ENCODE measurements at places on chromosomes 4 and X. TPM values are rescaled to one million over a fixed set of nuclear protein-coding genes. Genes with fewer than 3 reads are reported as not detected.
A peak's percentile ranks its signal among the peaks of the same experiment; 100 is the strongest.

GRCh38 chr4:11511321-11511720, 82.6 kb upstream of the HS3ST1 start:
- no peak for DNase-seq

DNA sequence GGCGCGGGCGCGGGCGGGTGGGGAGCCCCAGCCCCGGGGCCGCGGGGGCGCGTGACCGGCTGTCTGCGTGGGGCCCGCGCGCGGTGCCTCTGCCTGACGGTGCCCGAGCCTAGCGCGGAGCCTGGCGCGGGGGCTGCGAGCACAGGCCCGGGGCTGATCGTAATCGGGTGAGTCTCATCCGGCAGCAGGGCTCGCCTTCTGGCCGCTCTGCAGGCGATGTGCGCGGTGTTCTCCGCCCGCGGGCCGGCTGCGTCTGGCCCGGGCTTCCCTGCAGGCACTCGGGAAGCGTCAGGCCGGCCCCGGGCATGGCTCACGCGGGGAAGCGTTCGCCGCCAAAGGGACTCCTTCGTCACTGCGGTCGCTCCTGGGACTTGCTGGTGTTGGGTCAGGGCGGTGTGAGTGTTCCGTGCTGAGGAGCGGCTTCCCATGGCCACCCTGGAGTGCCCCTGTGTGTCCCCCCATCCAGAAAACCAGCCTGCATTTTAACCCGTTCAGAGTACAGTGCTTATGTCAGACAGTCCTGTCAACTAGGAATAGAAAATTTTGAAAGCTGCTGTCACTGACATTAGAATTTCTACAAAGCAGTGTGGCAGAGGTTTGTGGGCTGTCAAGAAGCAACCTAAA, 40.6 kb downstream of the FAM149A start:
- DNase-seq, result no peak

- no peak for DNase-seq
Measured at GRCh38 chrX:115650449-115650848, 89.5 kb downstream of the PLS3 start.

DNA sequence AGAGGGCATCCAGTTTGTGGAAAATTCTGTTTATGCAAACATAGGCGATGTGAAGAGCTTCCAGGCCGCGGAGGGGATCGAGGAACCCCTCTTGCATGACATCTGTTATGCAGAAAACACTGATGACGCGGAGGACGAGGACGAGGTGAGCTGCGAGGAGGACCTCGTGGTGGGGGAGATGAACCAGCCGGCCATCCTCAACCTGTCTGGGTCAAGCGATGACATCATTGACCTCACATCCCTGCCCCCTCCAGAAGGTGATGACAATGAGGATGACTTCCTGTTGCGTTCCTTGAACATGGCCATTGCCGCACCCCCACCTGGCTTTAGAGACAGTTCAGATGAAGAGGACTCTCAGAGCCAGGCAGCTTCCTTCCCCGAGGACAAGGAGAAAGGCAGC, 74.6 kb upstream of the PRPS2 start:
- DNase-seq, result no peak

- DNase-seq, result peak; percentile 1
Measured at GRCh38 chrX:108199691-108200090, 108.1 kb downstream of the ATG4A start.

DNA sequence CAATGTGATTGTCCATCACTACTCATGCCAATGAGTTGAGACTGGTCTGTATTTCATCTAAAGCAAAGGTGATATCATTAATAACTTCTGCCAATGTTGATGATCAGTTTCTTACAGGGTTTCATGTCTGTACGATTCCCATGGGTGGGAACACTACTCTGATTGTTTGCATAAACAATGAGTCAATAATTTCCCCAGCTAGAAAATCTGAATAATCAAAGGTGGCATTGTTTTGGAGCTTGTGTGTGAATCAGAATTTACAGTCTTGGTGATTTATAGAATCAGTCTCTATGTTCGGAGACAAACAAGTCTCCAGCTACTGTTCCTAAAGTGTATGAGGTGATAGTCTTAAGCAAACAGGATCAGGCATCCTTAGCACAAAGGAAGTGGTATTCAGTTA, 35.5 kb upstream of the PARM1 start:
- no peak for DNase-seq

DNA sequence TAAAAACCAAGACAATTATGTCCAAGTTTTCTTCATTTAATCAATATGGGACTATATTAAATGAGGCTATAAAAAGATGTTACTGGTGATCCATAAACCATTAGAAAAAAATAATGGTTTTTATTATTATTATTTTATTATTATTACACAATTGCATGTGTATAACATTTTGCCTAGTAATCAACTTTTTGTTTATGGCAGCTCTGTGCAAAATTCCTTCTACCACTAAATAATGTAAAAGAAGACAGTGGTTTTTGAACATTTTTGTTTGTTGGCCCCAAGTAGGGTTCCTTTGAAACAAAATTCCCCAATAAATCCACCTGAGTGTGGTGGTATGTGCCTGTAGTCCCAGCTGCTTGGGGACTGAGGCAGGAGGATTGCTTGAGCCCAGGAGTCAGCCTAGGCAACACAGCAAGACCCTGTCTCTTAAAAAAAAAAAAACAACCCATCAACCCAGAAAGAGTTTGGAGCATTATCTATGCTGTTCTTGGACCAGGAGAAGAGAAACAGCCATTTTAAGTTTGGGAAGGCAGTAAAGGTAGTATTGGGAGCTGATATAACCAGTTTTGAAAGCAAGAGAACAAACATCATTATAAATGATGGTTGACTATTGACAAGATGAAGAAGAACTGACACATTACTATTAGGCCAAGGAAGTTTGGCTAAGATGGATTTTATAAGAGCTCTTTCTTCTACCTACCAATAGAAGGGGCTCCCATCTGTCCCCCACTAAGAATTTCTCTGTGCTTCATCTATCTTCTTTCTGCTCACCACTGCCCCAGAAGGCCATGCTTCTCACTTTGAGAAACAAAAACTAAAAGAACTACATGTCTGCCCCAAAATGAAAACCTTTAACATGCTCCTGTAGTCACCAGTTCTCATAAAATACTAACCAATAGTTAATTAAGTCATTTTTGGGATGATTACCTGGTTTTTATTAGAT, 2.2 kb downstream of the TMEM156 start:
- DNase-seq, result no peak

Gene HPF1
- 22.7 TPM for total RNA-seq

Gene CC2D2A
- total RNA-seq, result 18.8 TPM

DNA sequence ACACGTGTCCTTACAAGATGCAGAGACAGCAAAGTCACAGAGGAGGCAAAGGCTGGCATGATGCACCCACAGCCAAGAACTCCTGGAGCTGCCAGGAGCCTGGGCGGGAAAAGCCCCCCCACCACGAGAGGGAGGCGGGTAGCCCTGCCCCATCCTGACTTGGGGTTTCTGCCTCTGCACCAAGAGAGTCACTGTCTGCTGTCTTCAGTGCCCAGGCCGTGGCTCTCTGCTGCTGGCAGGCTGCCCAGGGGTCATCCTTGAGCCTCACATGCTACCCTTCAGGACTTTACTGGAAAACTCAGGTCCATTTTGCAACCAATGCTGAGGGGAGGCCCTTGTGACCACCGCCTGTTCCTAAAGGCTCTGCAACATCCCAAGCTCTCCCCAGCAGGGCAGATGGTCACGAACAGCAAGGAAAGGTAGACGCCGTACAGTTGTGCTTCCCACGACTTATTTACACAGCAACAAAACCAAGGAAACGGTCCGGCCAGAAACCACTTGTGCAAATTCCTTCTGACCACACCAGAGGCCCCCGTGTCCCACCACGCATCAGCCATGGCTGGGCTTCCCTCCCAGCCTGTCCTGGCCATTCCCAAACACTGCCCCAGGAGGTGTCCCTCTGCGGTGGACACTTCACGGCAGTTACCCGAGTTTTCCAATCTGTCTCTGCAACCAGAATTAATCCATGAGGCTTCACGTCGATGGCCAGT, 56.9 kb downstream of the ACOX3 start:
- no peak for DNase-seq

DNA sequence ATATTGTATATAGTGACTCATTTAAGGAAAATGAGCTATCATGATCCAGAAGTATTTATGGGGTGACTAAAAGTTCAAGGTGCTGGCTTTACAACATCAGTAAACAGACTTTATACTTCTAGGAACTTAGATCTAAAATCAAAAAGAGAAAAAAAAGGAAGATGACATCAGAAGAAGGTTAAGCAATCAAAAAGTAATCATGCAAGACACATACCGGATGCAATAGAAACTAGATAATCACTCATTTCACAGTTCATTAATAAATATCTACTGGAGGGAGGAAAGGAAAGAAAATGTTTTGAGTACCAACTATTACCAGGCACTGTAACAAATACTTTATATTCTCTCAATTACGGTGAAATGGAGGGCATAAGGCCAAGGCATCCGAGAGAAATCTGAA, 276.4 kb downstream of the SPRY1 start:
- peak; percentile 7 for DNase-seq

DNA sequence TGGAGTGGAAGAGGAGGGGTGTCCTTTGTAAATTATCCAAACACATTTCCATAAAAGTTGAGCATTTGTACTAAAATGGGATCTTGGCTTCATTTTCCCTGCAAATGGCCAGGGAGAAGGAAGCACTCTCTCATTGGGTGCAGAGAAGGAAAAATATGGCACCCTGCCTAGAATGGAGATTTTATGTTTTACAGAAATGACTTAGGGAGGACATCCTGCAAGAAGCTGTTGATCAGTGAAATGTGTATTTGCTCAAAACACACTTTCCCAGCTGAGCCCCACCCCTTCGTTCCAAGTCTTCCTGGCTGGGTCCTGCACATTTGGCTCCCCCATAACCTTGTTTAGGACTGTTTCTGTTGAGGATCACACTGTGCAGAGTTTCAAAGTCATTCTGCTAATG, 213.5 kb upstream of the TAPT1 start:
- no peak for DNase-seq

Gene POLN
- total RNA-seq, result 1.4 TPM

Gene CYTL1
- not detected for total RNA-seq

DNA sequence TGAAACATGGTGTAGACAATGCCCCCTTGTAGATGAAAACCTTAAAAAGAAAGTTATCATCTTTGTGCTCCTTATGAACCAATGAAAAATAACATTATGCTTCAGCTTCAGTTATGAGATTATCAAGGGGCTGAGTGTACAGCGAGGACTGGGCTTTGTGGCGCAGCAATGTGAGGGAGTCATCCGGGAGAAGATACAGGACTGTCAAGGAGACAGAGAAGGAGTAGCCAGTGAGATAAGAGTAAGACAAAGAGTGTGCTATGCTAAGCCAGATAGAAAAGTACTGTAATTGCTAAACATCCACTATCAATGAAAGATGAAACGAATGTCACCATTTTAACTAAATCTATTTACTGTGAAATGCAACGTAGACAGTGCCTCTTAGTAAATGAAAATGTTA, 3.6 kb upstream of the KLHL15 start:
- DNase-seq, result no peak

DNA sequence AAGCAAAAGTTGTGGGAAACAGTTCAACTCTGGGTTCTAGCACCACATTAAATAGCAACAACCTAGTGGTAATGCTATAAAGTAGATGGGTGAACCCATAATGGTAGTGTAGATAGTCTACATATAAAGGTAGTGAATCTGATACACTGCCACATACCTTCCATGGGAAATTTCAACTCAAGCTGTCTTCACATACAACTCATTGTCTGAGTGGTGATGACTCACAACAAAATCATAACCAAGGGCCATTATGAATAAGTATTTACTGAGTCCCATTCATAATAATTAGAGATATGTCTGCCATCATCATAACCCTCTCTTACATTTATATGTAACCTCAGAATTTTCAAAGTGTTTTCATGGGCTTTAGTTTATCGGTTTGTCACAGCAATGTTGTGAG, 34.8 kb downstream of the EGF start:
- DNase-seq, result no peak

GRCh38 chrX:8820910-8821527, 19.8 kb upstream of the FAM9A start:
- DNase-seq, result no peak

DNA sequence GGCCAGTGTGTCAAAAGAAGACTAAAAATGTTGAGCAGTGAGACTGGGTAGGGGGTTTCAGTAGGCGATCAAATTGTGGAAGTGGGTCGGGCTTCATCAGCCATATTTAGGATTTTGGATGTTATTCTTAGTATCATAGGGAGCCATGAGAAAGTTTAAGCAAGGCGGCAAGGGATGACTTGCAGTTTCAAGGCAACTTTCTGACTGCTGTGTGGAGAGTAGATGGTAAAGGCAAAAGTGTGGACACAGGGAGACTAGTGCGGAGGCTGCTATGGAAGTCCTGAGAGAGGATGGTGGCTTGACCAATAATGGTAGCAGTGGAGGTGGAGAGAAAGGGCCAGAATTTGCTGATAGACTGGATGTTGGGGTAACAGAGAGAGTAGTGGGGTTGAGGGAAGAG, 15.4 kb downstream of the GK start:
- no peak for DNase-seq

- peak; percentile 10 for DNase-seq
Measured at GRCh38 chr4:55733932-55734331, 85.7 kb upstream of the EXOC1L start.

GRCh38 chr4:62344915-62345314, 1144.8 kb downstream of the ADGRL3 start:
- no peak for DNase-seq

GRCh38 chrX:73577361-73577760, 14.4 kb downstream of the CHIC1 start:
- DNase-seq, result peak; percentile 82

Gene RADX
- total RNA-seq, result 0.36 TPM

DNA sequence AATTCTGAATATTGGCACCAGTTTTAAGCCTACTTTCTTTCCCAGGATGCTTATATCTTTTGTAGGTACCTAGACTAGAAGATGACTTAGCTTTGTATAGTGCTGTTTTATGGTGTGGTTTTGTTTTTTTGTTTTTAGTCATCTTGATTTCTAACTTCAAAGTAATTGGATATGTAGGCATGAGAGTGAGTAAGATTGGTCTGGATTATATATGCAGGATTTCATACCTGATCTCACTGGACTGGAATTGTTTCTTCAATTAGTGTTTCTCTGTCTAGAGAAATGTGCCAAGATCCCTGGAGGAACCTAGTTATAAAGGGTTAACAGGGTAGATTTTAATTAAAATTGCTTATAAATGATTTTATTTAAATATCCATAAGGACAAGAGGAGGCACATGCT, 23.1 kb downstream of the NAP1L5 start:
- peak; percentile 28 for DNase-seq

GRCh38 chr4:113398441-113399143, 349.1 kb downstream of the ANK2 start:
- DNase-seq, result no peak

Gene NR0B1
- not detected for total RNA-seq

Gene UGT2B17
- not detected for total RNA-seq

- no peak for DNase-seq
Measured at GRCh38 chr4:153223930-153224329, 19.7 kb downstream of the TRIM2 start.

DNA sequence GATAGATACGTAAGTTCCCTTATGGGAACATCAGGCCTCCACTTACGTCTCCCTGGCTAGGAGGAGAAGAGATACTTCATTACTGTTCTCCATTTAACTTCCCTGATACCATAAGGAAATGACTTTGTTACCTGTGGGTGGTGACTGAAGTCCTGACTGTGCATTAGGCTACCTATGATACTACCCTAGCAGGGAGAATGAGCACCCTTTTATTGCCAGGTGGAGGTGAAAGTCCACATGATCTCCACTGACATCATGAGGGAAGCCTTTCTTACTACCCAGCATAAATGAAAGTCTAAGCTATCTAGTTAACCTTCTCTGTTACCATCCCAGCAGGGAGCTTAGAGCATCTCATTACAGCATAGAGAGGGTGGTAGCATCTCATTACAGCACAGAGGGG, 24.4 kb upstream of the LAMTOR3 start:
- DNase-seq, result no peak

Gene IL13RA2
- 7.5 TPM for total RNA-seq

Gene PCDH7
- total RNA-seq, result 1.1 TPM

GRCh38 chrX:142977128-142977914, 48.4 kb upstream of the SPANXN4 start:
- no peak for DNase-seq
